ENCODE measurements at places on chromosomes 4 and X. TPM values are rescaled to one million over a fixed set of nuclear protein-coding genes. Genes with fewer than 3 reads are reported as not detected.
A peak's percentile ranks its signal among the peaks of the same experiment; 100 is the strongest.

GUCY1B1 gene
- 4.3 TPM for total RNA-seq

CCDC110 gene
- 5.4 TPM for total RNA-seq

DNA sequence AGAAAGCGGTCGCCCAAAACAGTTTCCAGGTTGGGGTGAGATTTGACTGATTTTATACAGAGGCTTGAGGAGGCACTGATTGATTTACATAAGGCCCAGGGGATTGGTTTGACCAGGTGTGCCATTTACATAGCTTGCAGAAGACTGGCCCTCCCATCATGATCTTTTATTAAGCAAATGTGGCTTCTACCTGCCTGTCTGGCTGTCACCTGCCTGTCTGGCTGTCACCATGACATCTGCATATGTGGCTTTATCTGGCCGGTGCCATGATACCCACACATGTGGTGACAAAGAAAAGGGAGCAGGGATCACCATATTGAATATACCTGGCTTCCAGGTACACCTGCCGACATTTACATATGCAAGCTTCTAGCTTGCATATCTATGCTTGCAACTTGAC is 17.0 kb upstream of the CDS1 start:
- no peaks in the 10 kb centered on the region for H3K27me3 ChIP-seq
- no peak overlapping the region for H3K4me3 ChIP-seq
- peaks cover 59% of the 10 kb centered on the region for H3K4me1 ChIP-seq
- H3K36me3 ChIP-seq: no peaks in the 10 kb centered on the region
- DNase-seq: peak; percentile 77
- peak overlapping the region; percentile 89 for H3K27ac ChIP-seq

GRCh38 chr4:71334465-71334882 is 4.3 kb upstream of the SLC4A4 start:
- DNase-seq: no peak
- H3K27me3 ChIP-seq: no peaks in the 10 kb centered on the region
- no peak overlapping the region for H3K4me3 ChIP-seq
- H3K36me3 ChIP-seq: no peaks in the 10 kb centered on the region

GRCh38 chrX:18833071-18833731 is 125.8 kb downstream of the PPEF1 start:
- no peaks in the 10 kb centered on the region for H3K4me1 ChIP-seq
- H3K4me3 ChIP-seq: no peak overlapping the region
- H3K27me3 ChIP-seq: no peaks in the 10 kb centered on the region
- H3K27ac ChIP-seq: no peak overlapping the region

DNA sequence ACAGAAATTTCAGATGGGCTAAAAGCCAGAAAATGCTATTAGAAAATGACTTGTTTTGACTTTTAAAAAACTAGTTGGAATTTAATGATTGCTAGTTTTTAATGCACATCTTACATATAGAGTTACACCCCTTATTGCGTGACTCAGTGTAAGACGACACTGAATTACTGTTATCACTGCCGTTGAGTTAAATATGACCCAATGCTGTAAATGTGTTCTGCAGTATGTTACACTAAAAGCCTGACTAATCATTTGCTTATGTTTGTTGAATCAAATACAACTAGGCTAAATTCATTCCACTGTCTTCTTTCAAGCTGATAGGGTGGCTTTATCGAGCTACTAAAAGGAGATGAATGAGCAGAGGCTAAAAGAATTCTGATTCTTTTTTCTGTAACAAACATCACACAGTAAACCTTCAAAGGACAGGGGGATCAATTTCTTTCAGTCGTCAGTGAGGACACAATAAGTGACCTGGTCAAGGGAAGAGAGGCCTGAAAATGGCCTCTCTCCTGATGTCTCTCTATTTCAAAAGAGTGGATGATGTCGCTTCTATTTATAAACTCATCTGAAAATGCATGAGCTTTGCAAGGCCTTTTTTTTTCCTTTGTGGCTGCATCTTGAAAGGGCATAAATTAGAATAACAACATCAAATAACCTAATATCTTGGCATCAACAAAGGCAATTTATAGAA is 142.2 kb upstream of the KCNIP4 start:
- no peak overlapping the region for H3K27ac ChIP-seq
- no peaks in the 10 kb centered on the region for H3K27me3 ChIP-seq
- DNase-seq: peak; percentile 13
- H3K4me1 ChIP-seq: no peaks in the 10 kb centered on the region

TMEM144 gene
- 2.8 TPM for total RNA-seq

DNA sequence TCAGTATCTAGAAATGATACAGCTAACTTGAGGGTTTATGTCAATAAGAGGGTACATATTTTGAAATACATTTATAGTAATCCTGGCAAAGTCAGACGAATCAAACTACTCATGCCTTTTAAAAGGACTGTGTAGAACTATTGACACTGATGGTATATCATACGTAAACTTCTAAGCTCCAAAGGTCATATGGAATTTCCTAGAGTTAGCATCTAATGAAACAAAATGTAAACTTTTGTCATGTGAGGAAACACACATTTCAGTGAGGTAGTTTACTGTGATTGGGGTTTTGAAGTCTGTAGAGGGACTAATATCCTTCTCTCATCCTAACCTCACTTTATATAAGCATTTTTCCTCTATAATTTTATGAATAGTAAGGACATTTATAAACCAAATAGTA is 138.4 kb downstream of the SCLT1 start:
- H3K4me1 ChIP-seq: no peaks in the 10 kb centered on the region
- no peak for DNase-seq
- no peak overlapping the region for H3K4me3 ChIP-seq

DNA sequence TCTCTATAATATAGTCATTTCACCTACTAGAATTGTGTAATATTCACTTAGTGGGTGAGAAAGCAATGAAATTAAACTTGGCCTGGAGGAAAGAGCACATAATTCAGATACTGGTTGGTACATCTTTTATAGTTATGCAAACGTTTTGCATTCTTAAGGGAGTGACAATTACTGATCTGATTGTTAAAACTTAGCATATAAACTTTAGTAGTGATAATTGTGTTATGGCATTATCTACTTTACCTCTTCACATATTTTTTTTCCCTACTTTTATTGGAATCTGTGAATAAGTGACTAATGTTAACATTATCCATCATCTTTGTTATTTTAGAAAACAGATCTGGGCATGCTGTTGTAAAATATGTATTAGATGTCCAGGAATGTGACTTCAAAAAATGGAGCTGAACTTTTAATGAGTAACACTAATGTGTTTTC is 217.4 kb upstream of the GIMD1 start:
- H3K36me3 ChIP-seq: no peaks in the 10 kb centered on the region
- H3K4me3 ChIP-seq: no peak overlapping the region
- no peaks in the 10 kb centered on the region for H3K27me3 ChIP-seq
- 0 out of 2 replicates have a peak, but pooled peaks cover 3% of the 10 kb centered on the region for H3K4me1 ChIP-seq
- no peak overlapping the region for H3K27ac ChIP-seq

- no peaks in the 10 kb centered on the region for H3K36me3 ChIP-seq
- DNase-seq: no peak
- peaks cover 45% of the 10 kb centered on the region for H3K4me1 ChIP-seq
- H3K4me3 ChIP-seq: 0 out of 2 replicates have a peak overlapping the region, but pooled peaks have one; percentile 7
- peak overlapping the region; percentile 8 for H3K27ac ChIP-seq
Observed at GRCh38 chr4:40197879-40198689, 1.3 kb downstream of the RHOH start.

PCDH19 gene
- 0.89 TPM for total RNA-seq

- H3K27me3 ChIP-seq: no peaks in the 10 kb centered on the region
- H3K27ac ChIP-seq: no peak overlapping the region
- H3K4me3 ChIP-seq: no peak overlapping the region
- H3K36me3 ChIP-seq: no peaks in the 10 kb centered on the region
- no peaks in the 10 kb centered on the region for H3K4me1 ChIP-seq
- no peak for DNase-seq
Observed at GRCh38 chrX:40273356-40274050, 175.7 kb upstream of the BCOR start.

- peak within 1 kb of the TSS; percentile 63 for H3K4me3 ChIP-seq
- no peak within 1 kb of the TSS for H3K27ac ChIP-seq
- DNase-seq: peak; percentile 56
- H3K36me3 ChIP-seq: no peaks in the 10 kb centered on the region
- peaks cover 23% of the 10 kb centered on the region for H3K27me3 ChIP-seq
Observed at GRCh38 chrX:136147315-136147901, at the start of gene FHL1. TSS of gene FHL1 (plus strand) at chrX:136147533.

GPC4 gene
- 183 TPM for total RNA-seq

CT45A5 gene
- not detected for total RNA-seq

DNA sequence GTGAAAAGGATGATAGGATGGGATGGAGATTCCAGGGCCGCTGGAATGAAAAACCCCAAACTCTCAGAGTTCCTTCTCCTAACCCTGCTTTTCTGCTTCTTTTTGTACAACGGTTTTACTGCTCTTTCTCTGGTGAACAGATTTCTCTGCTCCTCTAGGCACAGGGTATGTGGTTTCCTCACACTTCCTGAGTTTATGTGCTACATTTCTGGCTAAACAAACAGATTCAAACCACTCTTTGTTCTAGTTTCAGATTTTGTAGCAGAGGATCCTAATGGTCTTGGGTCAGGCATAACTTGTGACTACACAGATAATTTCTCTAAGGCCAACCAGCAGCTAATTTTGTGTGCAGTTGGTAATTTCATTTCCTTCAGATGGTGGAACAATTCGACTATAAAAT is 52.6 kb downstream of the OSTC start:
- no peaks in the 10 kb centered on the region for H3K27me3 ChIP-seq
- H3K4me1 ChIP-seq: no peaks in the 10 kb centered on the region
- no peak overlapping the region for H3K27ac ChIP-seq
- H3K36me3 ChIP-seq: no peaks in the 10 kb centered on the region

PLK4 gene
- 37.3 TPM for total RNA-seq

- no peaks in the 10 kb centered on the region for H3K4me1 ChIP-seq
- no peak overlapping the region for H3K27ac ChIP-seq
- no peaks in the 10 kb centered on the region for H3K36me3 ChIP-seq
- no peaks in the 10 kb centered on the region for H3K27me3 ChIP-seq
- peak; percentile 7 for DNase-seq
Observed at GRCh38 chrX:48509619-48510018, 827 bp downstream of the PORCN start.

- peak; percentile 29 for DNase-seq
- no peaks in the 10 kb centered on the region for H3K4me1 ChIP-seq
- H3K36me3 ChIP-seq: no peaks in the 10 kb centered on the region
Observed at GRCh38 chrX:2767631-2768455, 16.0 kb downstream of the XG start.

DNA sequence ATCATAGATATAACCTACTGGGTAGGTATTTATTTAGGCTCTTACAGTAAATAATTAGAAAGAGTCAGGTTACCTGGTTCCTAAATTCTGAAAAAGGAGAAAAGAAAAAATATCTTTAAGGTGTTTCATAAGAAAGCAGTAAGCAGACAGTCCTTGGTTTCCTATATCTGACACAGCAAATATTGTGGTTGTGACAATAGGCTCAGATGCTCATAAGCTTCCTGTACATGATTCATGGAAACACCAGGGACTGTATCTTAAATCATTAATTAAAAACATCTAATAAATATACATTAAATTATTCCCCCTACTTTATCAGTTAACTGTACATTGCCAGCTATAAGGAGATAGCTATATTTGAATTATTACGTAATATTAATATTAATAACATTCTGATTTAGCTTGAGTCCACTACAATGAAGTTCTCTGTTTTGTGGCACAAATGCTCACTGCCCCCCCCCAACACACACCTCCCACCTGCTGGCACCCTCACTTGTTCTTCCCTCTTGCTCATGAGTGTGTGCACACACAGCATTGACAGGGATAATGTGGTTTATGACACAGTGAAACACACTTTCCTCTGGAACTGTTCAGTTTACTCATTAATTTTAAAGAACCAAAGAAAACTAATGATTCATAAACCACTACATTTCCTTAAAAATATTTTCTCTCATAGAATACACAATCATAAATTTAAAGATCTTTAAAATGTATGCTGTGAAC is 187.4 kb downstream of the NR3C2 start:
- no peak overlapping the region for H3K4me3 ChIP-seq
- no peak for DNase-seq
- peaks cover 5% of the 10 kb centered on the region for H3K4me1 ChIP-seq
- H3K27ac ChIP-seq: no peak overlapping the region
- H3K27me3 ChIP-seq: no peaks in the 10 kb centered on the region

DNA sequence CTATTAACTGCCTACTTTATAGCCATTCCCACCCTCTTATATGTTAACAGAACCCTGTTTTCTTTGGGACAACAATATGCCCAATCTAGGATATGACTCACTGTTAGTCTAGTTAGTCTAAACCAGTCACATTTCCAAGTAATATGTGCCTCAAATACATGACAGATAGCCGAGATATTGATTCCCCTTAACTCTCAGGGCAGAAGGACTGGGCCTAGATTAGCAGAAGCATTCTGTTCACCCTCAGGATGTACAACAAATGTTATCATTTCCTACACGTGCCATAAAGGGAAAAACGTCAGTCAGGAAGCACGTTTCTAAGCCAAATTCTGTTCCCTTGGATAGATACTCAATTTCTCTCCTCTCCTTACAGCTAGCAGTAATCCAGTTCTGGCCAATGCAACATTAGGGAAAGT is 114.1 kb downstream of the SLC10A7 start:
- no peak overlapping the region for H3K4me3 ChIP-seq
- peaks cover 11% of the 10 kb centered on the region for H3K4me1 ChIP-seq
- H3K27me3 ChIP-seq: no peaks in the 10 kb centered on the region
- H3K27ac ChIP-seq: no peak overlapping the region
- H3K36me3 ChIP-seq: no peaks in the 10 kb centered on the region

- no peaks in the 10 kb centered on the region for H3K27me3 ChIP-seq
- H3K4me3 ChIP-seq: no peak overlapping the region
- peaks cover 6% of the 10 kb centered on the region for H3K4me1 ChIP-seq
- H3K27ac ChIP-seq: no peak overlapping the region
- H3K36me3 ChIP-seq: no peaks in the 10 kb centered on the region
Observed at GRCh38 chr4:144507311-144508101, 138.4 kb upstream of the HHIP start.

DNA sequence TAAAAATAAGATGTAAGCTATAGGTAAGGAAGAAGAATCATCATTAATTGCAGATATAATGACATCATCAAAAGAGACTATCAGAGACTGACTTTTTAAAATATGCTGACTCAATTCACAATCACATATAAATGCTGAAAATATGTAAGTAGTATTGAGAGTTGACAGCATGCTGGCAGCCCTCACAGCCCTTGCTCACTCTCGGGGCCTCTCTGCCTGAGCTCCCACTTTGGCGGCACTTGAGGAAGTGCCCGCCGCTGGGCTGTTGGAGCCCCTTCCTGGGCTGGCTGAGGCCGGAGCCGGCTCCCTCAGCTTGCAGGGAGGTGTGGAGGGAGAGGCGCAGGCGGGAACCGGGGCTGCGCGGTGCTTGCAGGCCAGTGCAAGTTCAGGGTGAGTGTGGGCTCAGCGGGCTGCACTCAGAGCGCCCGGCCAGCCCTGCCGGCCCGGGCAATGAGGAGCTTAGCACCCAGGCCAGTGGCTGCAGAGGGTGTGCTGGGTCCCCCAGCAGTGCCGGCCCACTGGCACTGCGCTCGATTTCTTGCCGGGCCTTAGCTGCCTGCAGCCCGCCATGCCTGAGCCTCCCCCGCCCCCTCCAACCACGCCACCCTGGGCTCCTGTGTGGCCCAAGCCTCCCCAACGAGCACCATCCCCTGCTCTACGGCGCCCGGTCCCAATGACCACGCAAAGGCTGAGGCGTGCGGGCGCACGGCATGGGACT is 68.9 kb downstream of the RAB28 start:
- H3K4me3 ChIP-seq: no peak overlapping the region
- no peak overlapping the region for H3K27ac ChIP-seq
- H3K4me1 ChIP-seq: peaks cover 11% of the 10 kb centered on the region
- no peaks in the 10 kb centered on the region for H3K27me3 ChIP-seq

Measured in GM23338 (cell line).